CD4-positive, alpha-beta T cell treated with Interleukin-10 for 1 hour (primary cell): ENCODE measurements at places on chromosomes 2 and 18.

- DNase-seq: no peak
Observed at GRCh38 chr2:69831354-69831905, 2.0 kb downstream of the GMCL1 start.

DNA sequence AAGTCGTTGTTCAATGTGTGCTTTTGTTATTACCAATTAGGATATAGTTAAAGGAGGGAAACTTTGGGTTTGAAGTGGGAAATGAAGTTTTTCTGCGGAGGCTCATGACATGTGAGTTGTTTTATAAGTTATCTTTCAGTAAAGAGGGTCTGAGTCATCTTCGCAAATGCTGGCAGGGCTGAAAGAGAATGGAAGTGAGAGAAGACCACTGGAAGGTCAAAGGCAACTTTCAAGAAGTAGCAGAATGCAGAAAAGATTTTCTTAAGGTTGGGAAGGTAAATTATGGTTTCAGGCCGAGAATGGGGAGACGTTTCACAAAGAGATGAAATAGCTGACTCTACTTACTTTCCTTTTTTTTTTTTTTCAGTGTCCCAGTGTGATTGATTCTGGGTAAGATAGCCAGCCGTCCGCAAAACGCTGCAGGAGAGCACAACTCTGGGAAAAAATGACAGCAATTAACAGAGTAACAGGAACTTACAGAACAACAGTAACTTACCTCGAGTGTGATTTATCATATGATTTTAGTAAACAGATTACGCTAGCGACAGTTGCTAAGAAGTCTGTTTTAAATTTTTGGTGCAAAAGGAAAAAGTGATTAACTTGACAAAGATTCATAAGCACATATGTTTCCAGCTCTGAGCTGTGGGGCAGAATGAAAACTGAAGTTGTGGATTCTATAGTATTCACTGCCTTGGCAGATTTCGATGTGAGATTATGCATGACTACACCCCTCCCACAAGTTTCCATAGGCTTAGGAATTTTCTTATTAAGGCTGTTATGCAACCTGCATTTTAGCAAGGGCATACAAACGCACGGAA lies 46.8 kb upstream of the ACTR3 start:
- no peak for DNase-seq

DNA sequence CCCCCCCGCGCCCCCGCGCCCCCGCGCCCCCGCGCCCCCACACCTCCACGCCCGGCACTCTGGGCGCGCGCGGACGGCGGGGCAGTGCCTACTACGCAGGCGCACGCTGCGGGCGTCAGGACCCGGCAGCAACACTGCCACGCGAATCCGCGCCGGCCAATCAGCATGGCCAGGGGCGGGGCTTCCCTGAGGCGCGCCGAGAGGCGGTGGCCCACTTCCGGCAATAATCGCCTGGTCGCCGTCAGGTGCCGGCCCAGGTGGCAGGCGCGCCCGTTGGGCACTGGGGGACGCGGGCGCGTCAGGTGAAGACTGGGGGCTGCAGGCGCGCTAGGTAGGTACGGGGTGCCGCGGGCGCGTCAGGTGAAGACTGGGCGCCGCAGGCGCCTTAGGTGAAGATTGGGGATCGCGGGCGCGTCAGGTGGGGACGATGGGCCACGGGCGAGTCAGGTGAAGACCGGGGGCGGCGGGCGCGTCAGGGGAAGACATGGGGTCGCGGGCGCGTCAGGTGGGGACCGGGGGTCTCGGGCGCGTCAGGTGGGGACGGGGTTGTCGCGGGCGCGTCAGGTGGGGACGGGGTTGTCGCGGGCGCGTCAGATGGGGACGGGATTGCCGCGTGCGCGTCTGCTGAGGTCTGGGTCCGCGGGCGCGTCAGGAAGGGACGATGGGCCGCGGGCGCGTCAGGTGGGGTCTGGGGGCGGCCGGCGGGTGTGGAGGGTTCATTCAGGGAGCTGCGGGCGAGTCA lies 219.1 kb downstream of the RTP5 start:
- peak; percentile 94 for DNase-seq

GRCh38 chr2:29117636-29118303 lies 2.6 kb downstream of the CLIP4 start:
- no peak for DNase-seq

DNA sequence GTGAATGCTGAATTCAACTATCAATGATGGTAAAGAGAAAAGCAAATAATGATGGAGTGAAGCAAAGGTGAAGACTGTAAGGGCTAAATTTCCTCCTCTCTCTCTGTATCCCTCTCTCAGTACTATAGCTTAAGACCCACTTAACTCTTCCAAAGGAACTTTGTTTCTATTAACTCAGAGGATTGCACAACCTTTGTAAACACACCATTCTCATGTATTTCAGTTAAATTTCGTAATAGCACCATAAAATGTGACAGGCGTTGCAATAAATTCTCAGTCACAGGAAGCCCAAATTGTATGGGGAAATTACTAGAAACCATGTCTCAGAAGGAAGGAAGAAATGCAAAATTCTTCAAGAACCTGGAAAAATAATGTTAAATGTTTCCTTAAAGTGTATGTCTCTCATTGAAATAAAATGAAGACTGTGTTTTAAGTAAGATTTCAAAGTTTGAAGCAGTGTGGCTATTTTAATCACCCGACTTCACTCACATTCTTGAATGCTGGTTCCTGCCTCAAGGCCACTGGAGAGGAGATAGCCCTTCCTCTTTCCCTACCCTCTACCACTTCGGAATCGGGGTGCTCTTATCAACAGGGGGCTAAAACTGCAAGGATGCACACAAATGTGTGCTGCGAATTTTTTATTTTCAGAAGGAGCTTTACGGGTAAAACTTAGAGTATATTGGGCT lies 112.1 kb downstream of the FTCDNL1 start:
- no peak for DNase-seq

- DNase-seq: peak; percentile 27
Observed at GRCh38 chr2:96874198-96874831, 4.4 kb upstream of the SEMA4C start.

DNA sequence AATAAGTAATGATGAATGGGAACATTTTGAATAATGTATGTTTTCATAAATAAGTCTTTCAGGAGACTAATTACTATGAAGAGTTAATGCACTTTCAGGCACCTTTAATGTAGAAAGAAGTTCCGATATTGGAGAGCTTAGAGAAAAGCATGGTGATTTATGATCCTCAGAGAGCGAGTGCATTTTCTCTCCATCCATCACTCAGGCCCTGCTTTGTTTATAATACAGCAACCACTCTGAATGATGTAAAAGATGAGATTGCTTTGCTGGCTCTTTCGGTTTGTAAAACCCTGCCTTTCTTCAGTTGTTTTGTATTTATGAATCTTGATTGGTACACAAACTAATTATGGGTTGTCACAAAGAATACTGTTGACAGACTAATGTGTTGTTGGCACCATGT lies 132.0 kb downstream of the NYAP2 start:
- no peak for DNase-seq

- DNase-seq: peak; percentile 3
Observed at GRCh38 chr18:55778788-55779690, 191.0 kb upstream of the TCF4 start.

- peak; percentile 59 for DNase-seq
Observed at GRCh38 chr18:77622009-77622692, 372.5 kb downstream of the GALR1 start.

DNA sequence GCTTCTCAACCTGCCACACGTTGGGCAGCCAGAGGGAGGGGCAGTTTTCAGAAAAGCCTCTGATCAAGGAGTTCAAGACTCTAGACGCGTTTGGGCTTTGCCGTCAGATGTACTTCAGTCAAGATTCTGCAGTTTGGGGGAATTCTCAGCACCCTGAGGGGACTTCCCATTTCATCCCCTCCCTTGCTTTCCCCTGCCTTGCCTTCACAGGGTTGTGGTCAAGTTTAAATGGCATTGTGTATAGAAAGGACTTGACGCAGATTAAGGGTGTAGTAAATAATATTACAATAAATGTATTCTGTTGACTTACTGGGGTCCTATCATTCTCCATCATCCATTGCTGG lies 198.3 kb upstream of the NABP1 start:
- DNase-seq: no peak

DNA sequence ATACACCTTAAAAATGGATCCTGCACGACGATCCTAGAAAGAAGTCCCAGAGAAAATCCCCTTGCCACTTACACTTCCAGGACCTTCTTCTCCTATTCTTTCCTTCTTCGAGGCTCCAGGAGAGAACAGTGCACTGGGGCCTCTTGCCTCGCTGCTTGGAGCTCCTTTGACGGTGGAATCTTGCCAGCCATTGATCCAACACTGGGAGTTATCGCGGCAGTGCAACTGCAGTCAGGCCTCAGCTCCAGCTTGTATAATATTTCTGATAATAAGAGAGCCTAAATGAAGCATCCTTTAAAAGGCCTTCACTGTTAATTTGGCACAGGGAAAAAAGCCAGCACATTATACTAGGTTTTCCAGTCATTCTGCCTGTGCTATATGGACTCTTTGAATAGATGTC lies 216.9 kb upstream of the PARD3B start:
- no peak for DNase-seq

DNA sequence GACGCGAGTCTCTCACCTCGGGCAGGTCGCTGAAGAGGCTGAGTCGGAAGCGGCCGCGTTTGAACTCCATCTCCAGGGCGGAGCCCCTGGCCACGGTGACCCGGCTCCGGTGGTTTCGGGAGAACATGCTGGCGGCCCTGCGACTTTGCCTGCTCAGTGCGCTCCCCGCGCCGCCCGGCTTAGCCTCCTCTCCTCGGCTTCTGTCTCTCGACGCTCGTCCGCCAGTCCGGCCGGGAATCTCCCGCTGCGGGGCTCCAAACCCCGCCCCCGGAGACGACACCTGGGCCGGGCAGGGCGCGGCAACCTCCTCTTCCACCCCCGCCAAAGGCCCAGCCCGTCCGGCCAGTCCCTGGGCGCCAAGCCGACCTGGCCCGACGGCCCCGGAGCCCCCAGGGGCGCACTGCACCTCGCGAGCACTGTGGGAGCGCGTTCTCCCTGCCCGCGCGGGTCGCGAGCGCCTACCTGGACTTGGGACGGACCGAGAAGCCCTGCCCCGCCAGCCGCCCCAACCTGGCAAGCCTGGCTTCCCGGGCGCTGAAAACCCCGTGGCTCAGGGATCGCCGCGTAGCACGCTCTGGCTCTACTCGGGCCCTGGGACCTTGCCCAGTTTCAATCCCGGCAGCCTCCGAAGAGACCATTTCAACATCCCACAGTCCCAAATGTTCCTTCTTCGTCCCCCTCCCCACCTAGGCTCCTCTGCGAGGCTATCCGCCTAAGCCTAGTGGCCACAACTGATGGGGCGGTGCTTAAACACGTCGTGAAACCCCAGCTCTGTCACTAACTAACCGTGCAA lies at the start of gene RTKN:
Gene RTKN (minus strand): TSS at position 248 of the 793 bp plus-strand sequence. CDS start 121 bp downstream, at position 127.
- peak; percentile 46 for DNase-seq

GRCh38 chr2:78977661-78978145 lies 47.8 kb upstream of the REG3G start:
- DNase-seq: peak; percentile 16

- no peak for DNase-seq
Observed at GRCh38 chr2:27369471-27370025, 590 bp downstream of the EIF2B4 start.

GRCh38 chr18:46623541-46623940 lies 33.5 kb downstream of the LOXHD1 start:
- peak; percentile 21 for DNase-seq

DNA sequence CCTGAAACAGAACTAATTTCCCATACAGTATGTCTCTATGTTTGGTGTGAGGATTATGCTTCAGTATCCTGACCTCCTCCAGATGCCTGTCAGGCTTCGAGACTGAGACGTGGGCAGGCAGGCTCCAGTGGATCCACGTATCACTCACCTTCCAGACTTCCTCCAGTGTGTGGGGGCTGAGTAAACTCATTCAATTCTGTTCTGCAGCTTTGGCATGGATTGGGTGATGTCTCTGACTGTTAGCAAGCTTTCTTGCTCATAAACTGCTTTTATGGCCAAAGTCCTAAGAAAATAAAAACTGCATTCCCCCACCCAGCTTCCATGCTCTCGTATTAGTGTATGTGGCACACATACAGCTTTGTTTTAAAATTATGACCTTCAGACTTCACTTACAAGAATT lies 53.6 kb downstream of the CCDC93 start:
- no peak for DNase-seq

GRCh38 chr18:58135701-58136331 lies 91.8 kb downstream of the NEDD4L start:
- peak; percentile 56 for DNase-seq

DNA sequence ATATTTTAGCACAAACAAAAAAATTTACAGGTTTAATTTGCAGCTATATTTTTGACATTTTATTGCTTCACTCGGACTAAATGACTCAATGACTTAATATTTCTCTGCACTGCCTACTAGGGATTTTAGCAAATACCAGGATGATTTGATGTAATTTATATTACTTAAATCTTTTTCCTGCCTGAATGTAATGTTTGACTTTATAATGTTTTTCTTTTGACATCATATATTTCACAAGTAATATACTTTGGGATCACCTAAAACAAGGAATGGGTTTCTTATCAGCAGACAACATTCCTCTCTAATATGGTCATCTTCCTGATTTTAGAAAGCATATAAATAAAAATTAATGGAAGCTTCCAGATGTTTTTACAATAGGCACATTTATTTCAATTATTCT lies 253.2 kb upstream of the EPC2 start:
- no peak for DNase-seq

GRCh38 chr18:10410472-10411308 lies 43.7 kb upstream of the APCDD1 start:
- DNase-seq: no peak

GRCh38 chr2:110816404-110817365 lies 84.3 kb downstream of the ACOXL start:
- no peak for DNase-seq

DNA sequence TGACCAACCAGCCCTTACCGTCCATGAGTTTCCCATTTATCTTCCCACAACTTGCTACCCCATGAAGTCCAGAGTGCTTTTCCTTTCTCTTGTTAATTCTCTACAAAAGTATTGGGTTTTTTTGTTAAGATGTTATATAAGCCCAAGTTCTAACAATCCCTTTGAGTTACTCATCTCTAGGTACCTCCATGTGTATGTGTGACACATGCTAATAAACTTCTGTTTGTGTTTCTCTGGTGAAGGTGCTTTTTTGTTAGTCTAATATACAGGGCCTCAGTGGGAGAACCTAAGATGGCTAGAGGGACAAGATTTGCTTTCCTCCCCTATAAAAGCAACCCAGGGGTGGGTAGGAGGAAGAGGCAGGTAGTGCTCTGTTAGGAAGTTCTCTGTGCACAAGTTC lies 31.8 kb upstream of the RMDN2 start:
- no peak for DNase-seq

DNA sequence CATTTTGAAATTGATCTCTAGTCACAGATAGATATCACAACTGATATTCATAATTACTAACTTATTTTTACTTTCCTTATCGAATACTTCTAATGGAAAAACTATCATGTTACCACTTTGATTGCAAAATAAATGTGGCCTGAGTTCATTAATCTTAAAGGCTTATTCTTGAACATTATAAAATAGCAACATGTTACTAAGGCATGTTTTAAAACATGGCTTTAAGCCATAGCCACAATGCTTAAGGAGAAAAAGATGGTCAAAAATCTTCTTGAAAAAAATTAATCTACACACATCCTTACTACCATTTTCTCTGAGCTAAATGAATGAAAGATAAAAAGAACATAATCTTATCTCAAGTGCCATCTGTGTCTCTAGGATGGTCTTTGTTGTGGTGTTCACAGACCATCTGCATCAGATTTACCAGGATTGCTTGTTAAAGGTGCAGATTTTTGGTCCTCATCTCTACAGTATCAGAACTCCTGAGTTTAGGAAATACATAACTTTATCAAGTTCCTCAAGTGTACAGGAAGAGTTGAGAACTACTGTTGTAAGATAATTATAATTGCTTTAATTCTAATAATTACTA lies 15.3 kb downstream of the MTX2 start:
- no peak for DNase-seq

- DNase-seq: no peak
Observed at GRCh38 chr2:54042897-54043620, 72.3 kb upstream of the PSME4 start.

- peak; percentile 63 for DNase-seq
Observed at GRCh38 chr18:76405681-76406356, 89.2 kb downstream of the ZNF516 start.
